ENCODE measurements at places on chromosomes 7 and 10. TPM values are rescaled to one million over a fixed set of nuclear protein-coding genes. Genes with fewer than 3 reads are reported as not detected.

FBXL13 gene
- total RNA-seq, result 0.36 TPM

ARMC10 gene
- total RNA-seq, result 22.6 TPM

OR2A42 gene
- total RNA-seq, result not detected

NEUROD6 gene
- not detected for total RNA-seq

ADCYAP1R1 gene
- total RNA-seq, result 2.5 TPM

GRCh38 chr7:112994656-112995055, 92.0 kb downstream of the GPR85 start:
- DNase-seq, result no peak

GRCh38 chr7:55032069-55032699, 13.4 kb downstream of the EGFR start:
- DNase-seq, result no peak

DNA sequence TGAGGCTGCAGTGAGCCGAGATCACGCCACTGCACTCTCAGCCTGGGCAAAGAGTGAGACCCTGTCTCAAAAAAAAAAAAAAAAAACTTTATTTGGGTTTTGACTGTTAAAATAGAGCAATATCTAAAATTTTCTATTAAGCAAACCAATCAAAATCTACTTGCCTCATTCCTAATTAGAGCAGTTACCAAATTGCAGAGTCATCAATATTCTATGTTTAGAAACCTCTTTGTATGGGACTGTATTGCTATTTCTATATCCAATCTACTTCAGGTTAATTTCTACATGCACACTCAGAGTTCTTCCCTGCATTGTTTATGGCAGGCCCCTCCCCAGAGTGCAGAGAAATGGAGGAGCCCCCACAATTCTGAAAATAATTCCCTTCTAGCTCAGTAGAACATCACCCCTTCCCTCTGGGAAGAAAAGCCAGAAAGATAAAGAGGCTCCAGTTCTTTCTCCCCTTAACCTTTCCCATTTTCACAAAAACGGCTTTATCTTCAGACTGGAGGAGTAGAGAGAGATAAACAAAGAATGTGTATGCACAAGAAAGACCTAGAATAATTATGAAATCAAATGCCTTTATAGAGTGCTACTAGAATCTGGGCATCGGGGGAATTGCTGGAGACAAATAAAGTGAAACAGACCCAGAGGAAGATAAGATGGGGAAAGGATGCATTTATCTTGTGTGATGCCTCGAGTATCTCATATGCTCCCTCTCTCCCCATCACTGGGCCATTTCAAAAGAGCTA, 17.9 kb downstream of the SCRN1 start:
- no peak for DNase-seq

- no peak for DNase-seq
Measured at GRCh38 chr10:104330168-104331110, 7.8 kb downstream of the ITPRIP start.
